Myocyte (in vitro differentiated cells): ENCODE measurements at places on chromosomes 13 and 19. TPM values are rescaled to one million over a fixed set of nuclear protein-coding genes. Genes with fewer than 3 reads are reported as not detected.

- DNase-seq, result peak; percentile 88
Measured at GRCh38 chr13:50428183-50428877, 413.1 kb downstream of the KCNRG start.

The FLT1 gene
- not detected in 2 replicates for total RNA-seq

GRCh38 chr19:52492201-52492993 lies 35.1 kb upstream of the ZNF808 start:
- no peak for DNase-seq

GRCh38 chr13:64723724-64724123 lies 2506.4 kb downstream of the PCDH9 start:
- DNase-seq, result peak; percentile 35

The CATSPERD gene
- total RNA-seq, result not detected in 2 replicates
